Endodermal cell (in vitro differentiated cells): ENCODE measurements at places on chromosomes 5 and 9.

DNA sequence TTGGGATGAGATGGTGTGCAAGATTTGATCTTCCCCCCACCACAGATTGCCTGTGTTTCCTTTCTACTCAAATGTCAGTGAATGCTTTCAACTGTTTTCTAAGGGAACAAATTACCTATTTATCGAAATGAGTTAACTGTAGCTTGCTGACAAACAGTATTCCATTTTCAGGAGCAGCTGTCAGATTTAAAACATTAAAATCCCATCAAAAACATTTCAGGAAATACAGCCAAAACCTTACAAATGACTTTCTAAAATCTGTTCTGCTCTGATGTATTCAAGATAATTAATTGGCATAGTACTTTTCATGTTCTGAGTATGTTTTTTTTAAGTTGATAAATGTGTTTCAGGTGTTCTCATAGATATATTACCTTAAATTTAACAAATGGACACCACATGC is 158.0 kb upstream of the DMRTA1 start:
- no peak for DNase-seq

- DNase-seq, result no peak
These were observed 14.9 kb upstream of the FCN1 start for GRCh38 chr9:134932606-134933005.

DNA sequence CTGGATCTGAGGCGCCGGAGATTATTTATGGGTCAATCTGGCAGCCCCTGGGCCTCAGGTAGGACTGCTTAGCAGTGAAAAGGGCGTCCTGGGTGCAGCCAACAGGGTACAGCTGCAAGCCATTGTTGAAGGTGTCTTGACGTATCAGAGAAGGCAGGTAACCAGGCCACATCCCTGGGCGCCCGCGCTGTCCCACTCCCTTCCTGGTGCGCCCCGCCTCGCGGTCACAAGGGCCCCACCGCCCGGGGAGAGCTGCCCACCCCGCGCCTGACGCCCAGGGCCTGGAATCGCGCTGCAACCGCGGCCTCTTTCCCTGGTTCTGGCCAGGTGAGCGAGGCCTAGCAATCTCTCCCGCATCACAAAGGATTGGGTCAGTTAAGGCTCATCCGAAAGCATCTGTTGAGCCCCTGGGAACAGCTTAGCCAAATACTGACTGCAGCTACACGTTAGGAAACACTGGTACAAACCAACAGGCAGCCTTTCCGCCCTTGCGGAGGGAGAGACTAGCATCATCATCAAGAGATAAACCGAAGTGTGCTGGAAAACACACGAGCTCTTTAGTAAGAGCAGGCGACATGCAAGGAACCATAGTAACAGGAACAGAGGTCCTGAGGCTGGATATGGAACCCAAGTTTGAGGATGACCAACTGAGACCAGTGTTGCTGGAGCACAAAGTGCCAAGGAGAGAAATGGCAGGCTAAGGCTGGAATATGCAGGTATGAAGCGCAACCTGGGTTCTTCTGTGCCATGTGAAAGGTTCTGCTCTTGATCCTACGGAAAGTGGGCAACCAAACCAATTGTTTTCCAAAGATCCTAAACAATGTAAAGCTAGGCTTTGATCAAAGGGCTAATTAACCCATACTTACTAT is 3.6 kb downstream of the RPS23 start:
- DNase-seq, result peak; percentile 93

GRCh38 chr9:136289651-136290507 is 14.0 kb downstream of the CCDC187 start:
- DNase-seq, result peak; percentile 56

DNA sequence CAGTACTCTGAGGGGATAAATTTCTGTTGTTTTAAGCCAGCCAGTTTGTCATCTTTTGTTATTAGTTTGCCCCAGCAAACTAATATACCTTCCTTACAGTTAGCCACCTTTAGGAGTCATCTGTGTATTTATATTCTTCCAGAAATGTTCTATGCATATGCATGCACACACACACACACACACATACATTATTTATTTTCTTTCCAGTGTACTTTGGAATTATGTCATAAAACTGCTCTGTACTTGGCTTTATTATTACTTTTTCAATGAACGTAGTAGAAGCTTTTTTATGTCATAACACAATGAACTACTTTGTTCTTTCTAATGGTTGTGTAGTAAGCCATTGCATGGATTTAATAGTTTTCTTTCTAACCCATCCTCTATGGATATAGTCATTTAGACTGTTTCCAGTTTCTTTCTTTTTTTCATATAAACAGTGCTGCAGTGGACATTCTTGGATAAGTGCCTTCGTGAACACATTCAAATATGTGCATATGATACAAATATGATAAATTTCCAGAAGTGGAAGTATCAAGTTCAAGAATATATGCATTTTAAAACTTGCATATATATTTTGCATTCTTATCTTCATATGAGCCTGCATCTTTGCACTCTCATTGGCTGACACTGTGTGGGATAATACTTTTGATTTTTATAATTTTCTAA is 26.6 kb upstream of the DAB2 start:
- DNase-seq, result no peak

GRCh38 chr9:96423322-96423984 is 5.3 kb upstream of the ZNF367 start:
- peak; percentile 92 for DNase-seq

DNA sequence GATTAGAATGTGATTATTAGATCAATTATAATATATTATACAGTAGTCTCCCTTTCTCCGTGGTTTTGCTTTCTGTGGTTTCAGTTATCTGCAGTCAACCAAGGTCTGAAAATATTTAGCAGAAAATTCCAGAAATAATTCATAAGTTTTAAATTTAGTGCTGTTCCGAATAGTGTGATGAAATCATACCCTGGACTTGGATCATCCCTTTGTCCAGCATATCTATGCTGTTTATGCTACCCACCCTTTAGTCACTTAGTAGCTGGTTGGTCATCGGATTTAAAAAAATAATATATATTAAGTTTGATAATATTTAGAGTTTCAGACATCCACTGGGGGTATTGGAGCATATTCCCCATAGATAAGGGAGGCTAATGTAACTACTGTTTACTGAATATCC is 19.6 kb downstream of the RMI1 start:
- no peak for DNase-seq

DNA sequence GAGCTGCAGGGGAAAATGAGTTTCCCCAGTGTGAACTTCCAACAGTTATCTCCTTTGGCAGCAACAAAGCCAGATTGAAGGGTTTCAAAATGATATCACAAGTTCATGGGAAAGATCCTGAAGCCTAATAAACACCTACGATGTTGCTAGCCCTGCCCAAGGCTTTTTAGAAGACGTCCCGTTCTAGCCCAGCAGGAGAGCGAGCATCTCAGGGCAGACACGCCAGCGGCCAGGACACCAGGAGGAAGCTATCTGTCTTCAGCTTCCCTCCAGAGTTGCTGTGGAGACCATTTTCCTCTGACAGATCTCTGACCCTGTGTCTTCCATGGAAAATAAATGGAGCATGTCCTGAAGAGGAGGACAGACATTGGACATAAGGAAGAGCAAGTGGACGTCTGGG is 98.4 kb downstream of the FBXO38 start:
- peak; percentile 55 for DNase-seq

- no peak for DNase-seq
These were observed 131.0 kb upstream of the TARS1 start for GRCh38 chr5:33309536-33310345.

DNA sequence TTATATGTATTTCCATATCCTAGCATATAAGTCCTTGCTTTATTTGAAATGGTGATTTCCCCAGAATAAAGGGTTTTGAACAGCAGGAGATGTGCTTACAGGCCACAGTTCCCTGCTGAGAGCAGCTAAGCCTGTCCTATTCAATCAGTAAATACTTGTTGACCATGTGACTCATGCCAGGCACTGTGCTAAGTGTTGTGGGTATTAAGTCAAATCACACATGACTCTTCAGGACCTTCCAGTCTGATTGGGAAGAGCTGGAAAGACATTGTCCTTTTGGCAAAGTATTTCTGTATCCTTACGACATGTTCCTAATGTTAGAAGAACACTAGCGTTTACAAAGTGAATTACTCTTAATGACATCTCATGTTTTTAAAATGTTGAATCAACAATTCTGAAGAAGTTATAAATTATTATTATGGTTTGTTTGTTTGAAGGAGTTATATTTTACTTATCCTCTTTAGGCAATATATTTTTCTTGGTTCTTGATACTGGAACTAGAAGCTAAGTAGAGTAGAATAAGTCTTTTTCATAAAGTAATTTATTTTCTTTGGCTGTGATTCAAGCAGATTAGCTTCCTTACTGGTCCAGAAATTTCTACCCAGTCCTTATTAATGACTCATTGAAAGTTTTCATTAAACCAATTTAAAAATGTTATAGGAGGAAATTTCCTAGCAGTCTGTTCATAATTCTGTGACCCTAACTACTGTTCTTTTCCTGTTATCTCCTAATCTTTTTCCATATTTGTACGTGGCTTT is 82.1 kb downstream of the GAPVD1 start:
- DNase-seq, result peak; percentile 85

DNA sequence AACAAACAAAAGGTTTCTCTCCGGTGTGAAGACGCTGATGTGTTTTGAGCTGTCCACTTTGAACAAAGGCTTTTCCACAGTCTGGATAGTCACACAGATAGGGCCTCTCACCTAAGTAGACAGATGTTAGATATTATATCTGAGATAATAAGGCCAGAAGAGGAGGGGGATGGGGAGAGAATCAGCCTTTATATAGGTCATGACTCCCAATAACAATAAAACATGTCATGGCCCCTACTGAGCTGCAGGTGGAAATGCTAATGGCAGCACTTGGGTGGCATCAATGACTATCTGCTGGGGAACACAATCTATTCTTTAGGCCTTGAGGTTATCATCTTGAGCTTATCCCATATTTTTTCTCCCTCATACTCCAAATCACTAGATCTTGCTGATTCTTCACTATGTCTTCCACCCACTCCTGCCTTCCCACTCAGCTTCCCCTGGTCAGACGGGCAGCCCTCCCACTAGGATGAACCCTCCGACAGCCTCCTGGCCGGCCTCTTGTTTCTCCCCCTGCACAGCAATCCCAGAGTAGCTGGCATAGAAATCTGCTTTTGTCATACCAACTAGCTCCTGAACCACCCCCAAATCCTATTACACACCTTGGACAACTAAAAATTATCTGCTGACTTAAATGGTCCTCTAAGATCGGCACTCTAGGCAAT is 11.5 kb upstream of the SLC35D2 start:
- no peak for DNase-seq

GRCh38 chr5:172223901-172224873 is 30.2 kb downstream of the EFCAB9 start:
- no peak for DNase-seq

GRCh38 chr9:132923346-132923902 is 21.0 kb downstream of the TSC1 start:
- DNase-seq, result no peak

DNA sequence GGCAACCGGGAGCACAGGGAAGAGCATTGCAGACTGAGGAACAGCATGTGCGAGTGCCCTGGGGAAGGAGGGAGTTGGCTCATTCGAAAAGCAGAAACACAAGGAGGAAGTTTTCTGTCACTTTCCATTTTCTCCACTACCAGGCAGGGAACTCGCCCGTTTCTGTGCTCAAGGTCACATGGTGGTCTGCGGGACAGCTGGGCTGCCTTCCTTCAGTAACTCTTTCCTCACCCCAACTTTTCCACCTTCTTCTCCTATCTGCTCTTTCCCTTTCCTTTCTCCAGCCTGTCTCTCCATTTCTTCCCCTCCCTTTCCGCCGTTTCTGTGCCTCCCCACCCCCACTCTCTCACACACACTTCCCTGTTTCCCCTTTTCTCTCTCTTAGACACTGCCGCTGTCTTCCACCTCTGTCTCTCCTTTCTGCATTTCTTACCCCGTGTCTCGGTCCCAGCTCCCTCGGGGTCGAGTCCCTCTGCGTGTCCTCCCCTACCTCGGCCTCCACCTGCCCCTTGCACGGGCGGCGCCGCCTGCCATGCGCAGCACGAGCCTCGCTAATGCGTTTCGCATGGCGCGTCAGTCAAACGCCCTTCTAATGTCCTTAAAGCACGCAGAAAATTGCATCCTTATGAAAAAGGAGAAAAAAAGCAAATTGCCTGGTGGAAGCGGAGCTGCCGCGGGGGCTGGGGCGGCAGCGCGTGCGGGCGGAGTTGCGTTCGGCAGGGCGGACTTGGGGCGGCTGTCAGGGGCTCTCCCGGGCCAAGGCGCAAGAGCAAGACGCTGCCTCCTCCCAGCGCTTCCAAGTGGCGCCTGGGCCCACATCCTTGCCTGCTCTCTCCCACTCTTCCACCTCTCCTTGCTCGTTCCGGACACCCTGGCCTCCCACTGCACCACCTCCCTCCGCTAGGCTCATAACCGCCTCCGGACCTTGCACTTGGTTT is 9.5 kb downstream of the BARX1 start:
- peak; percentile 63 for DNase-seq

GRCh38 chr5:33688526-33688925 is 203.3 kb downstream of the ADAMTS12 start:
- DNase-seq, result no peak

GRCh38 chr9:84921175-84921574 is 251.6 kb downstream of the NTRK2 start:
- no peak for DNase-seq

- peak; percentile 44 for DNase-seq
These were observed 94.6 kb downstream of the SH3TC2 start for GRCh38 chr5:148968311-148968710.

DNA sequence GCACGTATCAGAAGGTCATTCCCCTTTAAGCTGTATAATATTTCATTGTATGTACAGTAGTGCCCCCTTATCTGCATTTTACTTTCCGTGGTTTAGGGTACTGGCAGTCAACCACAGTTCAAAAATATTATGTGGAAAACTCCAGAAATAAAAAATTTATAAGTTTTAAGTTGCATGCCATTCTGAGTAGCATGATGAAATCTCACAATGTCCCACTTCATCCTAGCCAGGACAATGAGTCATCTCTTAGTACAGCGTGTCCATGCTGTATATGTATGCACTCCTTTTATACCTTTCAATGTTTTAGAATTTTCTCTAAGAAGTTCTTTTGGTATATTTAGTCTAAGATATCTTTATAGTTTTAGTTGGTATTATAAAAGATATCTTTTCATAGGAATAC is 115.0 kb upstream of the HAND1 start:
- no peak for DNase-seq

GRCh38 chr9:126915846-126916543 is 1.4 kb downstream of the RALGPS1 start:
- peak; percentile 55 for DNase-seq

DNA sequence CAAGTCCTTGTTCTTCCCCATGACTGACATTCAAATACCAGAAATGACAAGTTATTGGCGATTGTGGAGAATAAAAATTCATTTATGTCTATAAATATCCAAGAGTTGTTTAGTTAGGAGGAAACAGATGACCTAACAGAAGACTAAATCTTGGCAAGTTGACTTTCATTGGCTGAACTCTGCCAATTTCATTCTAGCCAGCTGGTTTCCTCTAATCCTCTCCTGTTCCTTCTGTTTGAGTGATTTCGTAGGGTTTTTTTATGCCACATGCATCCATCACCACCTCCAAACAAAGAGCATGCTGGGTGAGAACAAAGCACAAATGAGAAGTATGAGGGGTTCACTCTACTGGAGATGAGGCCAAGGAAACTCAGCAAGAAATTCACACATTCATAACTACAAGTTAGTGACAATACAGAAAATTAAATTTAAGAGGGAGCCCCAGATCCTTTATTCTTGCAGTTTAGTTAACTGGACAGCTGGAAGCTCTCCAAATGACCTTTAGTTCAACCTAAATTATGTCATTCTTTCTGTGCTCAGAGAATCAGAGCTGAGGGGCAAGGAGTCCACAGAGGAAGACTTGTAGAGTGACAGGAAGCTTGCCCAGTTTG is 932.0 kb downstream of the TLE4 start:
- no peak for DNase-seq

GRCh38 chr9:16744394-16744793 is 126.1 kb downstream of the BNC2 start:
- no peak for DNase-seq

- peak; percentile 68 for DNase-seq
These were observed 7.4 kb upstream of the PPP3R2 start for GRCh38 chr9:101601904-101602765.
